NCI-H1105 (cell line): ENCODE measurements at places on chromosomes 7 and 10.

DNA sequence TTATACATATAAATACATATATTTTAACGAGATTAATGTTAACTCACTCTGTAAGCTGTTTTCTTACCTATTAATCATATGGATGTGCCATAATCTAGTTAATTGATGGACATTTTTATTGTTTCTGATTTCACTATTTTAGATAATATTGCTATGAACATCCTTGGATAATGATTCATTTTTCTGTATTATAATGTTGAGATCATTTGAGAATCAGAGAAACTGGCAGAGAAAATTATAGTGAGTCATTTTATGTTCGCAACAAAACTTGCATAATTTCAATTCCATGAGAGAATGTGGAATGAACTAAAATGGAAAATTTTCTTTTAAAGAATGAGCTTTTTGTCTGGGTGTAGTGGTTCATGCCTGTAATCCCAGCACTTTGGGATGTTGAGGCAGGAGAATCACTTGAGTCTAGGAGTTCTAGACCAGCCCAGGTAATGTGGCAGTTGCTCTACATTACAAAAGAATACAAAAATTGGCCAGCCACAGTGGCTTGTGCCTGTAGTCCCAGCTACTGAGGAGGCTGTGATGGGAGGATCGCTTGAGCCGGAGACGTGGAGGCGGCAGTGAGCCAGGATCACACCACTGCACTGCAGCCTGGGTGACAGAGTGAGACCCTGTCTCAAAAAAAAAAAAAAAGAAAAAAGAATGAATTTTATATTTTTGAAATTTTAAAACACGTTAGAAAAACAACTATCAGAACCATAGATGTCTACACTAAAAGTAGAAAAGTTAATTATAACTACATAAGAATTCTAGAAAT, 40.5 kb downstream of the PAPSS2 start:
- DNase-seq, result no peak

- no peak for DNase-seq
Measured at GRCh38 chr10:43027331-43027955, 49.4 kb upstream of the RET start.

DNA sequence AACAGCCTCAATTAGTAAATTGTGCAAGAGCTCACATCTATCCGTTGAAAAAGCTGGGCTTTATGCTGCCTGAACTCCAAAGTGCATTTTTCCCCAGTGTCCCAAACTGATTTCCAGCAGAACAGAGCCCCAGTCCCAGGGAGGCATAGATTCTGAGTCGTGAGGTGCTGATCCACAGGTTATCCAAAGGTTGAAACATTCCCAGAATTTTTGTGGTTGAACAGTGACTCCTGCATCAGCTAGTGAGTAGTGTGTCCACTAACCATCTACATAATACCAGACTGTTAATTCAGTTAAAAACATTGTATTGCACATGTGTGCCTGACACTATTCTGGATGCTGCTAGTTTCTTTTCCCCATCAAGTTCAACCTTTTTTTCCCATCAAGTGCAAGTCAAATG, 761.5 kb downstream of the GATA3 start:
- DNase-seq, result no peak

DNA sequence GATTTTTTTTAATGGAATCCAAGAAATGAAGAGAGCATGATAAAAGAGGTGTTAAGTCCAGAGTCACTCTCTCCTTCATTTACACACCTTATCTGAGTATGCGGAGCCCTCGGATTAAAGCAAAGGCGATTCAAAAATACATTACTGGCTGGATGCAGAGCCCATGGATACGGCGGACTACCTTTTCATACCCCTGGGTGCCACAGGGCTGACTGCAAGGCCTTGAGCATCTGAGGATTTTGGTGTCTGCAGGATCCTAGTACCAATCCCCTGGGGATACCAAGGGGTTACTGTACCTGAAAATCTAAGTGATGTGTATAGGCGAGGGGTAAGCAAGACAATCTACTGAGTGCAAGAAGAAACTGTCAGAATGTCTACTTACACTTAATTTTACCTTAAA, 20.5 kb downstream of the PIP4K2A start:
- DNase-seq, result no peak
